ENCODE measurements at places on chromosomes 3 and 15.

GRCh38 chr3:66395635-66396034 lies 105.2 kb downstream of the LRIG1 start:
- no peak for DNase-seq

GRCh38 chr3:179898024-179898423 lies 138.7 kb downstream of the PEX5L start:
- DNase-seq = peak; percentile 66

DNA sequence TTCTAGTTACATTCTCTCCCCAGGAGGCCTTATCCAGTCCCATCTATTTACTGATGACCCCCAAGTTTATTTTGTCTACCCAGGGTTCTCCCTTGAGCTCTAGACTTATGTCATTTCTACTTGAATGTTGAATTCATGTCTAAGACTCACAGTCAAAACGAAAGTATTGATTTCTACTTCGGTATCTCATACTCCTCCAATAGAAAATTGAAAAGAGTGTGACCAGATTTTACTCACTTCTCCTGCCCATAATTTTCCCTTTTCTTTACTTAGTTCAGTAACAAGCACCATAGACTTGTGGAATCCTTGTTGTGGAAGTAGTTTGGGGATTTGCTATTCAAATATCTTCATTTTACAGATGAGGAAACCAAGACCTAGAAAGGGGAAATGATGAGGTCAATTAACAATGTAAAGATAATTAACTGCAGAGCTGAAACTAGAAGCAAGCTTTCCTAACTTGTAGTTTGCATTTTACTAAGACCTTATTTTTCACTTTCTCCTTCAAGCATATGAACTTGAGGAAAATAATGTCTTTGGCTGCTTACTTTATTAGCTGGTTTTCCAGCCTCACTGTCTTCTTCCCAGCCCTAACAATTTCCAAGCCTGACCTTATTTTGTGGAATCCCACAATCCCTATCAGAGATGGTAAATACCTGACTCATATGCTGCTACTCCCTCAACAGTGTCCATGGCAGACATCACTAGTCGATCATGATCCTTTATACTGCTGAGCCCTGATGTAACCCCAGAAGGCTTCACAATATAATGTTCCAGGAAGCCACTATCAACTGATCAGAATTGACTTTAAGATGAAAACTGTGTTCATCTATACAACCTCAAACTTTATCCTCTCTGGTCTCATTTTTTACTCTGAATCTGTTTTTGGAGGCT lies 123.9 kb upstream of the AGBL1 start:
- DNase-seq = no peak

GRCh38 chr3:146803745-146804144 lies 198.6 kb upstream of the PLSCR5 start:
- DNase-seq = no peak

DNA sequence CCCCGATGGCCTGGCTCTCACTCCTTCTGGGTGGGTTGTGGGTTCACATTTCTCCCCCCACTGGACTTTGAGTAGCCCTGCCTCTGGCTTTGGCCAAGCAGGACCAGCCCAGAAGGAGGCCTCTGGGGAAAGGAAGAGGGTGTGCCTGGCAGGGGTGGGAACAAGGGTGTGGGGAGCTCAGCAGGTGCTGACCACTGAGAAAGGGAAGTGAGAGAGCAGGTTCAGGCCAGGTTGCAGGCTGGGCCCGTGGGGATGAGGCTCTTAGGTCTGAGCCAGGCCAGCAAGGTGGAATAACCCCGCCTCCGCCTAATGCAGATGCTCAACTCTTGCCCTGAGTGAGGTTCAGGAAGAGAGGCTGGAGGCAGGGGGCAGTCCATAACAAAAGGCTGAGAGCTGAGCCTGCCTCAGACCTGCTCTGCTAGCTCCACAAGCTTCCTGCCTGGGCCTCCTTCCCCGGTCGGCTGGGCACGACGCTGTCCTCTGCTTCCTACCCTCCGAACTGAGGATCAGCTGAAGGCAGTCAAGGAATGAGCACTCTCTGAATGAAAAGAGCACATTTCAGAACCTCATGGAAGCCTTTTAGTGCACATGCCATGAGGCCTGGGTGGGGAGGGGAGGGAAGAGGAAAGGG lies 82.7 kb downstream of the TLE3 start:
- DNase-seq = no peak

- peak; percentile 54 for DNase-seq
Observed at GRCh38 chr3:127723011-127723567, 50.3 kb downstream of the ABTB1 start.

DNA sequence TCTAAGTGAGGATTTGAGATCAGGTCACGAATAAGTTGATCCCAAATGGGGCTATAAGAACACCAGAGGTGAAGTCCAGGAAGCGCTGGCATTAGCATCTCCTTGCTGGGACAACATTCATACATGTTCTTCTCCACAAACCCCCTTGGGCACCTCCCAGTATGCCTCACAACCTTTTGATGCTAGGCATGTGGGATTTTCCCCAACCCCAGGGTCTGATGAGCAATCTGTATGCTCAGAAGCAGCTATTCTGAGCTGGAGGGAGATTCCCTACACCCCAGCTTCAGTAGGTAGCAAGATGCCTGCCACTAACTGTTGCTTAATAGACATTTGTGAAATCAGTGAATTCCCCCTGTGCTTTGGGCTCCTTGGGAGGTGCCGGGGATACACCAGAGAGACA lies 32.2 kb downstream of the SLC6A11 start:
- DNase-seq = no peak

DNA sequence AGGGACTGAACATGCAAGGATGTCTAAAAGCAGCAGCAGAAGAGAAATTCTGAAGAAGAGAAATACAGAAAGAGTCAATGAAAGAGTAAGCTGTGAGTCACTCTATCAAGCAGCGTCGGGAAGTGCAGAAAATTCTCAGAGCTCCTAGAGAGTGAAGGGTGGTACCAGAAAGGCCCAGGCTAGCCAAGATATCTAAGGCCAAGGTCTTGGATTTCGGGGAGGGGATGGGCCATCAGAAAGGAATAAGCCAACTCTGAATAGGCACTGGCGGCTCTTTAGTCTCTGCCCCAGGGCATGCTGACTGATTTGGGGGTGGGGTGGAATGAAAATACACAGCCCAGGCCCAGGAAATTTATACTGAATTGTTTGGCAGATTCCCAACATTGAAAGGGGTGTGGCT lies 70.8 kb downstream of the GPR156 start:
- no peak for DNase-seq

- no peak for DNase-seq
Observed at GRCh38 chr3:32632533-32633265, 52.3 kb upstream of the CNOT10 start.

GRCh38 chr15:71792521-71792920 lies 17.8 kb upstream of the NR2E3 start:
- DNase-seq = no peak

- DNase-seq = peak; percentile 93
Observed at GRCh38 chr15:99123713-99124451, 19.0 kb downstream of the SYNM start.

GRCh38 chr3:27943106-27943505 lies 221.0 kb upstream of the EOMES start:
- DNase-seq = no peak

DNA sequence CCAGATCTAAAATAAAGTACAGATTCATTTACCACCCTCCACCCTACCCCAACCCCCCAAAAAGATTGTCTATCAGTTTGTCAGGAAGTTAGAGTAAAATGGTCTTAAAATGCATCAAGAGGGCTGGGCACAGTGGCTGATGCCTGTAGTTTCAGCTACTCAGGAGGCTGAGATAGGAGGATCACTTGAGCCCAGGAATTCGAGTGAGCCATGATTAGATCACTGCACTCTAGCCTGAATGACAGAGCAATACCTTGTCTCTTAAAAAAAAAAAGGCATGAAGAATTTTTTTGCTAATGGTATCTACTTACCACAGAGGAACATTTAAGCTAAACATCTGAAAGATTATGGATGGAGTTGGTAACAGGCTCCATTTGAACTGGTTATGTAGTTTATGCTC lies 71.0 kb downstream of the RBM6 start:
- DNase-seq = no peak

All from SK-N-SH (cell line).